Activated CD8-positive, alpha-beta T cell treated with anti-CD3 and anti-CD28 coated beads, Interleukin-2, amount 10 ng/mL, durations not matched to agents 7 days and 5 days (primary cell): ENCODE measurements at places on chromosomes 16 and 17.

GRCh38 chr16:3825103-3825502 lies 55.4 kb downstream of the CREBBP start:
- no peak for DNase-seq

- peak; percentile 89 for DNase-seq
Measured at GRCh38 chr17:58338841-58339754, 10.5 kb upstream of the TSPOAP1 start.

DNA sequence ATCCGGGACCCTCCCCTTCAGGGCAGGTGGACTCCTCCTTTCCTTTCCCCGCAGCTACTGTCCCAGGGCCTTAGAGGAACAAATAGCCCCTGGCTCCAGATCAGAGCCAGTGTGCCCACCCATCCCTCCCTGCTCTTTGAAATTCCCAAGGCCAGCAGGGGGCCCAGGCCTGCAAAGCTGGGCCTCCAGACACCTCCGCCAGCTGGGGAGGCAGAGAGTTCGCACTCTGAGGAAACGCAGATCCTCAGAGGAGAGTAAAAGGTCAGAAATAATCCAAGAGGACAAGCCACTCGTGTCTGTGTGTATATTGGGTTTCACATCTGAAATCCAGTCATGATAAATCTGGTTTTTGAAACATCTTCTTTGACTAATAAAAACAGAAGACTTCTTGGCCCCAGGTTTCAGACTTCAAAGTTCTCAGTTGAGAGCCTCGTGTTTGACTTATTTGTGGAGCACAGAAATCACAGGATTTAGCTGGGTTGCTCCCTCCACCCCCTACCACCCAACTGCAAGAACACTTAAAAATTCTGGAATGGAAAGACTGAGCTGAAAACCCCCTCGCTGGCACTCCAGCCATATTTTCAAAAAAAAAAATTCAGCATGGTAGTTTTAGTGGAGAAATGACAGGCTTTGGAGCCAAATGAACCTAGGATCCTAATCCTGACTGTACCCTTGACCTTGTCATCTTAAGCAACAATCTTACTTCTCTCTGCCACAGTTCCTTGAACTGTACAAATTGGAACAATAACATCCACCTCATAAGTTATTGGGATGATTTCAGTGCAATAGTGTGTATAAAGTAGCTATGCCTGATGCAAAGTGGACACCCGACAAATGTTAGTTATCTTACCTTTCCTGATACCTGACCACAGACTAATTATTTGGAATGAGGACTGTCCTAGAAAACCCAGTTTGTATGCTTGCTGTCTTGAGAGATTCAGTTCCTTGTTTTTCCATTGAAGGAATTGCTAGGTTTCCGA lies 44.5 kb upstream of the TBX2 start:
- DNase-seq: no peak

DNA sequence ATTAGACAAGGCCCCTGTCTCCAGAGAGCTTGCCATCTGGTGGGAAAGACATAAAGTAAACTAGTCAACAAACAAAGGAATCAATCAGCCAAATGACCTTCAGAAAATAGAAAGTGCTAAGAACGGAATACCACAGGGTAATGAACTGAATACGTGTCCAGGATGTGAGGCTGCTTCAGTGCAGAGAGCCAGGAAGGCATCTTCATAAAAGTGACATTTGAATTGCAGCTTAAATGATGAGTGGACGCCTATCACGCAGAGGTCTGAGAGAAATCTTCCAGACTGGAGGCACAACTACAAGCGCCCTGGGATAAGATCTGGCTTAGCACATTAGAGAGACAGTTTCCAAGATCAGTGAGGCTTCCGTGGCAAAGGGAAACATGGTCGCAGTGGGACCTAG lies 574.1 kb upstream of the CDH8 start:
- no peak for DNase-seq

DNA sequence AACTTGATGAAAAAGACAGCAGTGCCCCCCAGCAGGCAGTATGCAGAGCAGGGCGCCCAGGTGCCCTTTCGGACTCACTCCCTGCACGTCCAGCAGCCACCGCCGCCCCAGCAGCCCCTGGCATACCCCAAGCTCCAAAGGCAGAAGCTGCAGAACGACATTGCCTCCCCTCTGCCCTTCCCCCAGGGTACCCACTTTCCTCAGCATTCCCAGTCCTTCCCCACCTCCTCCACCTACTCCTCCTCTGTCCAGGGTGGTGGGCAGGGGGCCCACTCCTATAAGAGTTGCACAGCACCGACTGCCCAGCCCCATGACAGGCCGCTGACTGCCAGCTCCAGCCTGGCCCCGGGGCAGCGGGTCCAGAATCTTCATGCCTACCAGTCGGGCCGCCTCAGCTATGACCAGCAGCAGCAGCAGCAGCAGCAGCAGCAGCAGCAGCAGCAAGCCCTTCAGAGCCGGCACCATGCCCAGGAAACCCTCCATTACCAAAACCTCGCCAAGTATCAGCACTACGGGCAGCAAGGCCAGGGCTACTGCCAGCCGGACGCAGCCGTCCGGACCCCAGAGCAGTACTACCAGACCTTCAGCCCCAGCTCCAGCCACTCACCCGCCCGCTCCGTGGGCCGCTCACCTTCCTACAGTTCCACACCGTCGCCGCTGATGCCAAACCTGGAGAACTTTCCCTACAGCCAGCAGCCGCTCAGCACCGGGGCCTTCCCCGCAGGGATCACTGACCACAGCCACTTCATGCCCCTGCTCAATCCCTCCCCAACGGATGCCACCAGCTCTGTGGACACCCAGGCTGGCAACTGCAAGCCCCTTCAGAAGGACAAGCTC lies 43.2 kb downstream of the SREBF1 start:
- DNase-seq: no peak

DNA sequence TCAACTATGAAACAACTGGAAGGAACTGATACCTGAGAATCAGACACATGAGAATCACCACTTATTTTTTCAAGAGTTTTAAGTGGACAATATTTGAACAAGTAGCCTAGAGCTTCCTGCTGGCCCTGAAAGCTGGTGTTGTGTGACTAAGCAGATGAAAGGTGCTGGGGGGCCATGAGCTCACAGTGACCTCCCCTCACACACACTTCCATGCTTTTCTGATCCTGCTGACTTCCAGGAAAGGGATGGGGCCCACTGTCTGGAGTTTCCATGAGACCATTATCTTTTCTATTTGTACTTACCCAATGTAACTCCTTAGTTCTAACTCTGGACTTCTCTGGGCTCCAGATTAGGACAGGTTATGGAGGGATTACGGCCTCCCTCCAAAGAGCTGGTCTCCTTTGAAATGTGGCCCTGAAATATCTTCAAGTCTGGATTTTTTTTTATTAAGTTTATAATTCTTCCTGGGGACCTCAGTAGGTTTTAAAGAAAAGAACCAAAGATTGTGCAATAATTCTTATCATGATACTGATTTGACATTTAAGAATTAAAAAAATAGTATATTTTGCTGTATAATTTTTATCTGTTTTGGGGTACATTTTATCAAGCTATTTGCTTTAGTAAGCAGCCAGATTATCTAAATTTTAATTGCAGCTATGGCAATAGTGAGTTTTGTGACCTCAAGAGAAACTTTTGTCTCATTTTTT lies 4.9 kb downstream of the CAPNS2 start:
- DNase-seq: no peak

- no peak for DNase-seq
Measured at GRCh38 chr16:49128740-49129139, 152.9 kb downstream of the CBLN1 start.

DNA sequence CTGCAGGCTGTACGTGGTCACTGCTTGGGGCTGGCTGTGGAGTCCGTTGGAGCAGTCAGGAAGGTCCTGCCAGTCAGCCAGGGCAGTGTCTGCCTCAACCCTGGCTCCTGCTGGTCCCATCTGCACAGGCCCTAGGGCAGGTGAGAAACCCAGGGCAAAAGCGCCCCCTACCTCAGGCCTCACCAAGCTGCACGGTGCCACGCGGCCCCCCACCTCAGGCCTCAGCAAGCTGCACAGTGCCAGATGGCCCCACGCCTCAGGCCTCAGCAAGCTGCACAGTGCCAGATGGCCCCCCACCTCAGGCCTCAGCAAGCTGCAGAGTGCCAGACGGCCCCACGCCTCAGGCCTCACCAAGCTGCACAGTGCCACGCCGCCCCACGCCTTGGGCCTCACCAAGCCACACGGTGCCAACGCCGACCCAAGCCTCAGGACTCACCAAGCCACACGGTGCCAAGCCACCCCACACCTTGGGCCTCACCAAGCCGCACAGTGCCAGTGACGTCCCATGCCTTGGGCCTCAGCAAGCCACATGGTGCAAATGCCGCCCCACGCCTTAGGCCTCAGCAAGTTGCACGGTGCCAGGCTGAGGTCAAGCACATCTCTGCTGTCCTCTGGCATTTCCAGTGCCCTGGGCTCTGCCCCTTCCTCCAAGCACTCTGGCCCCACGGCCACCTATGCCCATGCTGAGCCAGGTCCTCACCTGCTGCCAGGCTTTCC lies 5.5 kb downstream of the TMEM204 start:
- DNase-seq: peak; percentile 49

DNA sequence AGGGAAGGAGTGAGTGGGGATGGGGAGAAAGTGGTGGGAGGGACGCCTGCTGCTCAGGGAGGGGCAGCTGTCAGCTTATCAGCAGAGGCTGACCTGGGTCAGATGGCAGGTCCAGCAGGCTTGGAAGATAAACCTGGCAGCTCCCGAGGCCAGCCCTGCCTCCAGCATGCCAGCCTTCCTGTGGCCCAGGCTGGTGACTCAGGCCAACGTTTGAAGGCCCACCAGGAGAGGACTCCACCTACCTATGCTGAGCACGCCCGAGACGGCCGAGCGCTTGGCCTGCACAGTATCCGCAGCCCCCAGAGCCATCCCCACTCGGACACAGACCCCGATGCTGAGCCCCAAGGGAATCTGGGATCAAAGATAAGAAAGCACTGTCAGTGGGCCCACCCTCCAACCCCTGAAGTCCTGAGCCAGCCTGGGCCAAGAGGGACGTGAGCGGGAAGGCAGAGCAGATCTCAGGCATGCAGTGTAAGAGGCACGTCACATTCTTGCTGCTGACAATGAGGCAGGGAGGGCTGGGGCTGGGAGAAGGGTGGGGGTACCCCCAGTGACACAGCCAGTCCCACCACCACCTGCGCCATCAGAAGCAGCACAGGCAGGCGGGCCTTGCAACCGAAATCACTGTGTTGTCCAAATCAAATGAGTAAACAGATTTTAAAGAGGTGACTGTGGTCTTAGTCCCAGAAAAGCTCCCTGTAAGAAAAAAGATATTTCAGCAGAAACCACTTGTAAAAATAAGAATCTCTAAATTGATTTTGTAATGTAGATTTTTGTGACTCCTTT lies 12.4 kb downstream of the SLC47A2 start:
- DNase-seq: no peak

DNA sequence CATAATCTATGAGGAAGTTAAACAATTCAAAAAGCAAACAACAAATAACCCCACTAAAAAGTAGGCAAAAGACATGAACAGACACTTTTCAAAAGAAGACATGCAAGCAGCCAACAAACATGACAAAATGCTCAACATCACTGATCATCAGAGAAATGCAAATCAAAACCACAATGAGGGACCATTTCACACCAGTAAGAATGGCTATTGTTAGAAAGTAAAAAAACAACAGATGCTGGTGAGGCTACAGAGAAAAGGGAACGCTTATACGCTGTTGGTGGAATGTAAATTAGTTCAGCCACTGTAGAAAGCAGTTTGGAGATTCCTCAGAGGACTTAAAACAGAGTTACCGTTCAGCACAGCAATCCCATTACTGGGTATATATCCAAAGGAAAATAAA lies 24.4 kb downstream of the TNFRSF13B start:
- DNase-seq: no peak

DNA sequence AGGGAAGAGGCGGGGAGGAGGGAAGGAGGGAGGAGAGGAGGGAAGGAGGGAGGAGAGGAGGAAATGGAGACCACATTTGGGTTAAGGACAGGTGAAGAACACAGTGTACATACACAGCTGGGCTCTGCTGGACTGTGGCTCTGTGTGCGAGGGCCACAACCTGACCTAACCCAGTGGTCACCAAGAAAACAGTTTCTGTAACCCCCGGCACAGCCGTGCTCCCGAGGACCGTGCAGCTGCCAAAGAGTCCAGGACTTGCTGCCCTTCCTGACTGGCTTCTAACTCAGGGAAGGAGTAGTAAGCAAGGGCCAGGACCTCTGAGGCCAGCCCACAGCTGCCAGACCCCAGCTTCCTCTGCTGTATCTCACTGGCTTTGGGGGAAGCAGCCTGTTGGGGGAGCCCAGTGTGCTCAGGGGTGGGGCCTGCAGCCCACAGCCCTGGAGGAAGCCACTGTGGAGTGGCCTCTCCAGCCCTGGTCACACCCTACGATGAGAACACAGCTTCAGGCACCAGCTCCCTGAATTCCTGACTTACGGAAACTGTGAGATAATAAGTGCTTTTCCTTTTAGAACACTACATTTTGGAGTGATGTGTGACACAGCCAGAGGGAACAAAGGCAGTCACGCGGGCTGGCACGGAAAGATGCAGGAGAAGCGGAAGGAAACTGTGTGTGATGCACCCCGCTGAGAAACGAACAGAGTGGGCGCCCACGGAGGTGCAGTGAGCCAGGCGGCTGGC lies 32.3 kb downstream of the SLC7A5 start:
- no peak for DNase-seq

- no peak for DNase-seq
Measured at GRCh38 chr17:32452281-32452680, 8.0 kb downstream of the PSMD11 start.
